ENCODE measurements at places on chromosomes 16 and 17. TPM values are rescaled to one million over a fixed set of nuclear protein-coding genes. Genes with fewer than 3 reads are reported as not detected.

GRCh38 chr17:77436481-77436880, 295.7 kb downstream of the SEC14L1 start:
- DNase-seq, result no peak

DNA sequence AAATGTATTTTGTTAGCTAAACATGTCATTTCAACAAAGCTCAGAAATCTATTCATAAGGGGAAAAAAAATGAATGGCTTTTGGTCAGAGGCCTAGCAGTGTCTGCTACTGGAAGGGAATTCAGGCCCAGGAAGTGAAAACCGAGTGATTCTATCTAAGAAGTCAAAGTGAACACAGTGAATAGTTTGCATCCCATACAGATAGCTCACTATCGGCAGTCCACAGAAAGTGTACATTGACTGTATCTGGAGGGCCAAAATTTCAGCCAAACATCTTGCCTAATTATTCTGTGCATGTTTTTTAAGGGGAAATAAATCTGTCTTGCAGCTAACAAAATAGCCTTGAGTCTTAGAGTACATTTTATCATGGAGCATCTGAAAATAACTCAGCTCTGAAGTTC, 214.4 kb upstream of the CACNG5 start:
- DNase-seq, result no peak

DNA sequence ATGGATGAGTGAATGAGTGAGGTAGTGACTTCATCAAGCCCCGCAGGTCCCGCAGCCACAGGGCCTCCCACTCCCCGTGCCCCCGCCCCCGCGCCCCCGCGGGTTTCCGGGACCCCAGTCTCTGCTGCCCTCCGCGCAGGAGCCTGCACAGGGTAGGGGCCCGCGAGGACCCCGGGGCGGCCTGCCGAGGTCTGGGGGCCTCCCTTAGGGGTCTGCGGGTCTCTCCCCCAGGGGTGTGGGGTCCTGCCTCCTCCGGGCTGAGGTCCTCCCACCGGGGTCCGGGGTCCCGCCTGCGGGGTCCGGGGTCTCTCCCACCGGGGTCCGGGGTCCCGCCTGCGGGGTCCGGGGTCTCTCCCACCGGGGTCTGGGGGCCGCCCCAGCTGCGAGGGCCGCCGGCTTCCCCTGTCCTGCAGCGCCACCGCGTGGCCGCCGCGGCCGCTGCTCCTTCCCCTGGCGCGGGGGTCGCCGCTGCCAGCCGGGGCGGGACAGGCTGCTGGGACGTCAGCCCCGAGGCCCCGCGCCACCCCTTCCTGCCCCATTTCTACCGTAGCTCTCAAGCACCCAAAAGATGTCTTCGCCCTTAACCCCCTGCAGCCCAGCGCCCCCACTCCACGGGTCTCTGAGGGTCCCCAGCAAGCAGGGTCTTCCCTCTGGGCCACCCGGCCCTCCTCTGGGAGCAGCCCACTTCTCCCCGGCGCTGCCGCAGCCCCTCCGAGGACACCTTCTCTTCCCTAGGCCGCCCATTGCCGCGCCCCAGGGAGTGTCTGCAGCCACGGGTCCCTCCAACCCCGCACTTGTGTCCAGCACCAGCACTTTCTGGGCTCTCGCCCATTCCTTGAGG, 10.4 kb upstream of the CHMP6 start:
- DNase-seq, result no peak

Gene C17orf67
- total RNA-seq, result 10.1 TPM

- no peak for DNase-seq
Measured at GRCh38 chr17:82698974-82699442, 510 bp upstream of the RAB40B start.

- DNase-seq, result no peak
Measured at GRCh38 chr16:12095275-12096156, 119.0 kb downstream of the SNX29 start.

Gene REXO5
- total RNA-seq, result 2.1 TPM

DNA sequence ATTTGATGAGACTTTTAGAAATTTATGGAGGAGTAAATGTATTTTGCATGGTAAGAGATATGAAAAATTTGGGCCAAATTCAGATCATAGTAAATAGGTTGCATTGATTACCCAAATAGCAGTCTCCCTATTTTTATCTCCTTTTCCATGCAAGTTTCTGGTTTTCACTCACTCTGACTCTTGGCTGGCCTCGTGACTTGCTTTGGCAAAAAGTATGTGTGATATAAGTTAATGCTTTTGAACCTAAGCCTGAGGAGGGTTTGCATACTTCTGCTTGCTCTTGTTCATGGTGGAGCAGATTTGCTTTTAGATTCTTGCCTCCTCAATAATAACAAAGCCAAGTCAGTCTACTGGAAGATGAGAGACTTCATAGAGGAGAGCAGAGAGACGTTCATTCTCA, 1045.9 kb upstream of the CDH8 start:
- DNase-seq, result no peak

Gene HOXB13
- total RNA-seq, result not detected

DNA sequence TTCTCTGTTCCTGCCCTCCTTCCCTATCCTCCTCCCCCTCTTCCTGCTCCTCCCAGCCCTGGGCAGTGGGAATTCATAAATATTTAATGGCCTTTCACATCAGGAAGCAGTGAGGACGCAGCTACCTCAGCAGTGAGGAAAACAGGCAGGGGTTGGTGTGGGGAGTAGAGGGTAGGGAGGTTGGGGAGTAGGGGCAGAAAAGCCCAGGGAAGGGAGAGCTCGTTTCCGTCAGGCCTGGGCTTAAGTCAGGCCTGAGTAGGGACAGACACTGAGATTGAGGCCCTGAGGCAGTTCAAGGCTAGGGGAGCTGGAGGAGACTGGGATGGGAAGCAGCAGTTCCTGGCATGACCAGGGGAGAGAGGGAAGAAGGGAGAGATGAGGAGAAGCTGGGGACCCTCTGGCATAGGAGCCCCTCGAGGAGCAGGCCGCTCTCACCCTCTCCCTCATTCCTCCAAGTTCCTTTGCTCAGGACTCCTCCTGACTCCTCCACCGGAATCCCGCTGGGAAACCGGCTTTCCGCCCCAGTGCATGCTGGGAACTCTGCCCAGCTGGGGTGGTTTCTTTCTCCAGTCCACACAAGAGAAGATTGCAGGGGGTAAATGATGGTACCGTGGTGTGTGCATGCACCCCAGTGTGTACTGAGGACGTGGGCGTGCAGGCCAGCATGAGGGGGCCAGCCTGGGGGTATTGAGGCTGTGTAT, 6.2 kb downstream of the SAMD14 start:
- DNase-seq, result no peak

DNA sequence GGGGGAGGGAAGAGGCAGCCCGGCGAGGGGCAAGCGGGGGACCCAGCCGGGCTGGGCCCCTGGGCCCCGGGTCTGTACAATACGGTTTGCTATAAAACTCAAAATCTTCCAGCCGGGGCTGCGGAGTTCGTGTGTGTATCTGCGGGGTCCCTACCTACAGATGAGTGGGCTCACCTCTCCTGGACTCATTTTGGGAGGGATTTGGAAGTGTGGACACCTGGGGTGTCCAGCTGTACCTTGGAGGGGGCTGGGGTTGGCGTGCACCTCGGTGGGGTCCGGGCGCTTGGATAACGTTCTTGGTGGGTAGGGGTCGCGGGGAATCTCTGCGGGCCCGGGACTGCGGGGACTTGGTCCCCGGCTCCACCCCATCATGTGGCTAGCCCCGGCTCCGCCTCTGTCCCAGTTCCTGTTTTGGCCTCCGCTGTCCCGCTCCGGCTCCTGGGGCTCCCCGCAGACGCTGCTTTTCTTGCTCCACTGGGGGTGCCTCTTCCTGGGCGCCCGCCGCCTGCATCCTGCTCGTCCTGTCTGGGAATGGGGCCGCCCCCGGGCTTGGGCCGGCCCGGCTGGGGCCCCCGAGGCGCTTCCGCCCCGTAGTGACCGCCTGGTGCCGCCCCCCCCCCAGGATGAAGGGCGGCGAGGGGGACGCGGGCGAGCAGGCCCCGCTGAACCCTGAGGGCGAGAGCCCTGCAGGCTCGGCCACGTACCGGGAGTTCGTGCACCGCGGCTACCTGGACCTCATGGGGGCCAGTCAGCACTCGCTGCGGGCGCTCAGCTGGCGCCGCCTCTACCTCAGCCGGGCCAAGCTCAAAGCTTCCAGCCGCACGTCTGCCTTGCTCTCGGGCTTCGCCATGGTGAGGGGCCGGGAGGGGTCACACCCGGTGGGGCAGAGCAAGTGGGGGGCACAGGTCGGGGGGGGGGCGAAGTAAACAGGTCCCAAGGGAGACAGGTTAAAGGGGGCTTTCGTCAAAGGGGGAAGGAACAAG, at the start of gene ORAI3:
Gene ORAI3 (plus strand): TSS at position 402 of the 983 bp plus-strand sequence. CDS start 222 bp downstream, at position 624.
- DNase-seq, result no peak

DNA sequence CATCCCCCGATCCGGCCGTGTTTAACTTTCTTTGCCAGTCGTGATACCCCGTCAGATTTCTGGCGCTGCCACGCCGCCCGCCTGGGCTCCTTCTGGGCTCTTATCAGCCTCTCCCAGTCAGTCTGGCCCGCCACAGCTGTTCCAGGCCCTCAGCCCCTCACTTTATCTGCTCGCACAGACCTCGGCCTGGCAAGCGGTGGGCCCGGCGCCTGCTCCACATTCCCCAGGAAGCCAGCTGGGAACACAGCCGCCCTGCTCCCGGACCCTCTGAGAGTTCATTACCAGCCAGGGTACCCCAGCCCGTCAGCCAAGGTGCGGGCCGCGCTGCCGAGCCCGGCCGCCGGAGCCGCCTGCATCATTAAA, 157.5 kb downstream of the ZNF423 start:
- DNase-seq, result no peak

- DNase-seq, result no peak
Measured at GRCh38 chr17:82848022-82848592, 8.3 kb upstream of the ZNF750 start.

DNA sequence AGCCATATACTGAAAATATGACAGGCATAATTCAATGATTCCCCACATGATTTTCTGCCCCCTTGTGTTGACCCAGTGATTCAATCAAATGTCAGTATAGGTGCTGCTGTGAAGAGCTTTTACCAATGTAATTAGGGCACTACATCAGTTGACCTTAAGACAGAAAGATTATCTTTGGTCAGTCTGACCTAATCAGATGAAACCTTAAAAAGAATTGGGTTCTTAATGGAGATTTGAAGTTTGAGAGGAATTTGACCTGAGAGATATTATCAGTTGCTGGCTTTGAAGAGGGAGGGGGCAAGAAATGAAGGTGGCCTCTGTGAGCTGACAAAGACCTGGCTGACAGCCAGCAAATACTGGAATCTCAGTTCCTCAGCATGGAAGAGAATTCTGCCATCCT, 358.7 kb upstream of the CA10 start:
- DNase-seq, result no peak

- no peak for DNase-seq
Measured at GRCh38 chr17:29510953-29511352, 55.9 kb downstream of the ABHD15 start.

Gene PDPK1
- 23.2 TPM for total RNA-seq

Gene NPIPB9
- not detected for total RNA-seq

GRCh38 chr16:24729951-24730815, 732 bp downstream of the TNRC6A start:
- DNase-seq, result no peak

DNA sequence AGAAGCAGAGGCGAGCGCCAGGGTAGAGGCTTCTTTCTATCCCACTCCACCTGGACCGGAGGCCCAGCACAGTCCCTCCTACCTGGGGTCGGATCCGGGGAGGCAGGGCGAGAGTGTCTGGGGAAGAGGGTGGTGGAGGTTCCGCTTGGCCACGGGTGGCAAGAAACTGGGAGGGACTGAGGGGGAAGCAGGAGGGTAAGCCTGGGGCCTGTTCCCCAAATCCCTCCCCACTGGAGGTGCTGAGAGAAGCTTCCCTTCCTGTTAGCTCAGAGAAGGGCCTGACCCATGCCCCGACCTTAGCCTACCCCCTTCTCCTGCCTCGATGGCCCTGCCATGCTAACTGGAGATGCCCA, 1.8 kb upstream of the TPPP3 start:
- DNase-seq, result no peak

Gene LGALS9B
- total RNA-seq, result not detected

- no peak for DNase-seq
Measured at GRCh38 chr17:36131421-36131820, 27.8 kb downstream of the CCL4 start.

Gene GCGR
- total RNA-seq, result not detected

GRCh38 chr17:68432086-68432864, 25.0 kb downstream of the WIPI1 start:
- DNase-seq, result no peak

Gene CLUH
- 58.1 TPM for total RNA-seq

Gene CFAP119
- not detected for total RNA-seq

Gene ACSM2A
- total RNA-seq, result not detected

DNA sequence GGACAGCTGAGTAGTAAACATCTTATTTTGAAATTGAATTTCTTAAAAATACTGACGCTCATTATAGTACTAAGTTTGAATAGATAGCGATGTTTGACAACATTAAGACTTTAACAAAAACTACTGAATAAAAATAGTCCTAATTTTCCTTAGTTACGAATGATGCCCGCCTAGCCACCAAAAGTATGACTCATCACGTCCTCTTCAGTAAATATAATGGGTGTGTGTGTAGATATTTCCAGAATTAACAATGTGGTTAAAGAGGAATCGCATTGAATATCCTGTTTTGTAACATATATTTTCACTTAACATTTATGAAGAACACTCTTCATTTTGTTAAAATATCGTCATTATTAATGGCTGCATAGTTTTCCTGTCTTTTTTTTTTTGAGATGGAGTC, 187.6 kb downstream of the MYO1D start:
- no peak for DNase-seq

- no peak for DNase-seq
Measured at GRCh38 chr17:36731811-36732210, 130.4 kb downstream of the MRM1 start.

- DNase-seq, result peak; percentile 91
Measured at GRCh38 chr17:47905221-47905733, 9.2 kb downstream of the SP2 start.

GRCh38 chr17:33498069-33498468, 205.0 kb upstream of the ASIC2 start:
- DNase-seq, result no peak

Measured in ascending aorta (tissue), 2 donors.